ENCODE measurements at places on chromosomes 16 and 17.

- H3K36me3 ChIP-seq, result no peaks in the 10 kb centered on the region
- H3K27ac ChIP-seq, result no peak overlapping the region
- H3K4me3 ChIP-seq, result no peak overlapping the region
Observed at GRCh38 chr16:84183572-84183875, 3.3 kb downstream of the TAF1C start.

- no peak overlapping the region for H3K4me3 ChIP-seq
- DNase-seq, result no peak
- H3K4me1 ChIP-seq, result no peaks in the 10 kb centered on the region
Observed at GRCh38 chr16:84056933-84057332, 14.3 kb upstream of the SLC38A8 start.

GRCh38 chr17:11105141-11105540 is 135.9 kb upstream of the SHISA6 start:
- DNase-seq, result no peak
- H3K36me3 ChIP-seq, result no peaks in the 10 kb centered on the region
- no peaks in the 10 kb centered on the region for H3K4me1 ChIP-seq
- no peak overlapping the region for H3K27ac ChIP-seq
- H3K27me3 ChIP-seq, result peaks cover 3% of the 10 kb centered on the region

DNA sequence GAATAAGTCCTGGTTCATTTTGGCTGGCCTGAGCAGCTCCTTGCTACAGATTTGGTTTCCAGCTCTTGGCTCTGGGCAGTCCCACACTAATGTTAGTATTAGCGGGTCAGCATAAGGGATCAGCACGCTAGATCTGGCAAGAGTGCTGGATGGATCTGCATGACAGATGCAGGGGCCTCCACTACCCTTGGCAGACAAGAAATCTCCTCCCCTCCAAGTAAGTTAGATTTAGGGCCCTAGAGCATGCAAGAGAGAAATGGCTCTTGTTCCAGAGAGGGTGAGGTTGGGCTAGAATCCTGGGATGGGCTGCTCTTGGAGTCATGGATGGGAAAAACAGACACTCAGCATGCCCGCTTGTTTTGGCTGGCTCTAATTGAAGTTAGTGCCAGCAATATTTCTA is 414.3 kb downstream of the RBFOX1 start:
- H3K4me1 ChIP-seq, result no peaks in the 10 kb centered on the region
- H3K4me3 ChIP-seq, result no peak overlapping the region
- H3K36me3 ChIP-seq, result no peaks in the 10 kb centered on the region
- H3K27me3 ChIP-seq, result no peaks in the 10 kb centered on the region
- H3K27ac ChIP-seq, result no peak overlapping the region

- no peaks in the 10 kb centered on the region for H3K36me3 ChIP-seq
- no peak overlapping the region for H3K4me3 ChIP-seq
- H3K27ac ChIP-seq, result no peak overlapping the region
- no peak for DNase-seq
- peaks cover 1% of the 10 kb centered on the region for H3K4me1 ChIP-seq
Observed at GRCh38 chr16:54459509-54460262, 173.1 kb upstream of the IRX3 start.

- no peak overlapping the region for H3K27ac ChIP-seq
- no peaks in the 10 kb centered on the region for H3K4me1 ChIP-seq
- H3K4me3 ChIP-seq, result no peak overlapping the region
- DNase-seq, result no peak
- no peaks in the 10 kb centered on the region for H3K36me3 ChIP-seq
Observed at GRCh38 chr16:76835779-76836300, 355.1 kb upstream of the MON1B start.

- no peaks in the 10 kb centered on the region for H3K4me1 ChIP-seq
- H3K4me3 ChIP-seq, result no peak overlapping the region
- no peak for DNase-seq
- H3K27ac ChIP-seq, result no peak overlapping the region
Observed at GRCh38 chr16:3908951-3909437, 28.5 kb upstream of the CREBBP start.

DNA sequence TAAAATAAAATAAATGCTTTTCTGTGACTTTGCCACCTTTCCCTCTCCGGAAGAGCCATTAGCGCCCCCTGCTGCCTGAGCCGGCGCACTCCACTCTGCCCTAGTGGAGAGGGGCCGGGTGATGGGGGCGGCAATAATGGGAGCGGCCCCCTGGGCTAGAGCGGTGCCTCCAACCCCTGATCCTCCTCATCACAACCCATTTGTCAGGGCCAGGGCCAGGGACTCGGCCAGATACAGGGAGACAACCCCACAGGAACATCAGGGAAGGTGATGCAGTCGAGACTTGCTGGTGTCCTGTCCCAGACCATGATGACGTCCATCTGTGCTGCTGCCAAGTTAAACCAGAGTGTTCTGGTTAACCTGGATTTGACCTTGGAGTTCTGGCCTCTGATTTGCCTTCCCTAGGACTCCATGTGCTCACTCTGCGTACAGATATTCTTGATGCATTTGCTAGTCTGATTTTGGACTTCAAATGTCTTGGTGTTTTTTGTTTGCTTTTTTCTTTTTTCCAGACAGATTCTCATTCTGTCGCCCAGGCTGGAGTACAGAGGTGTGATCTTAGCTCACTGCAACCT is 46.1 kb upstream of the BPTF start:
- no peak overlapping the region for H3K27ac ChIP-seq
- DNase-seq, result no peak
- H3K27me3 ChIP-seq, result no peaks in the 10 kb centered on the region
- no peaks in the 10 kb centered on the region for H3K36me3 ChIP-seq
- no peaks in the 10 kb centered on the region for H3K4me1 ChIP-seq

DNA sequence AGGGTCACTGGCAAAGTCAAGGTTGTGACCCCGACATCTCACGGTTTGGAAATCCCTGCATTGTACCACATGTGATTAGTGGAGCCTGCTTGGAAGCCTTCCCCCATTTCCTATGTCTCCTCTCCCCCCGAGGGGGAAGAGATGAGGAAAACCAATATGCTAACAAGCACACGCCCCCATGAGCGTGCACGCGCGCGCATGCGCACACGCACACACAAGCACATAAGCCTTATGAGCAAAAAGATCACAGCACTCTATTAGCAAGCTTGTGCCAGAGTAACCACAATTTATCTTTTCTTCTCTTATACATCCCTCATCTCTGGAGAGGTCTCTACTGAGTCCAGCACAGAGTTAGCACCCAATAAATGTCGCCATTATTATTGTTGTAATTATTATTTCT is 31.8 kb upstream of the MMP2 start:
- no peak overlapping the region for H3K4me3 ChIP-seq
- H3K4me1 ChIP-seq, result no peaks in the 10 kb centered on the region
- H3K27me3 ChIP-seq, result peaks cover 4% of the 10 kb centered on the region
- no peak for DNase-seq
- no peaks in the 10 kb centered on the region for H3K36me3 ChIP-seq

DNA sequence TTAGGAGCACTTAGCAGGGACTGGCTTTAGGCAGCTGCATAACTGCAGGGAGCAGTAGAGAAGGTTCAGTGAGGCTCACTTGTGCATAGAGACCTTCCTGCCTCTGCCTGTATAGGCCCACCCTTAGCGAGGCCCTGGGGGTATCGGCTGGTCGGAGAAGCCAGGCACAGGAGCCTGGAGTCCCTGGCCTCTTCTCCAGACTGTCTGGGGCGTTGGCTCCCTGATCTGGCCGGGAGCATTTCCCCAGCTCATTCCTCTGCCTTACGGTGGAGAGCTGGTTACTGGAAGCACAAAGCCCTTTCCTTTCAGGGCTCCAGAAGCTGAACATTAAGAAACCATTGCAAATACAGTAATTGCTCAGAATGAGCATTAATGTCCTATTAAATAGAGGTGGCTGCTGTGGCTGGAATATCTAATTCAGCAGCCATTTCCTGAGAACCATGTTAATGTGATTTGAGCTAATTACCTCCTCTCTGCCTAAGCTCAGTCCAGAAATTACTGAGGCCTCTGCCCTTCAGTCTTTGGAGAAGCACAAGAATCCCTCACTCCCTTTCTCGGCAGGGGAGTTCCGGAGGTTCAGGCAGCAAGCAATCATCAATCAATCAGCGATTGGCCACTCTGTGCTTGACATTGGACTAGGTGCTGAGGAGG is 18.8 kb upstream of the TMEM220 start:
- DNase-seq, result no peak
- H3K36me3 ChIP-seq, result no peaks in the 10 kb centered on the region
- H3K4me1 ChIP-seq, result peaks cover 4% of the 10 kb centered on the region
- H3K27ac ChIP-seq, result no peak overlapping the region
- peaks cover 19% of the 10 kb centered on the region for H3K27me3 ChIP-seq

DNA sequence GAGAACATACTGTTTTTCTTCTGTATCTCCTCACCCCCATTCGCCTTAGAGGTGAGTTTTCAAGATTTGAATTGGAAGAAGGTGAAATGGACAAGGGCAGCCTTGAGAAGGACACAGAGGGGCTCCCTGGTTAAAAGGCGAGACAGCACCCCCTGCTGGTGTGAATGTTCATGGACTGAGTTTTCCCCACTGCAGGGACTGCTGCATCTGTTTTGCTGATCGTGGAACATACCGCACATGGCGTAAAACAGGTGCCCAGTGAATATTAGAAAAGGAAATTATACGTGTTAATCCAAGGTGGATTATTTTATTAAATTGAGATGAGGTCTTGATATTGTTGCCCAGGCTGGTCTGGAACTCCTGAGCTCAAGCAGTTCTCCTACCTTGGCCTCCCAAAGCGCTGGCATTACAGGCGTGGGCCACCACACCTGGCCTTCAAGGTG is 54.5 kb downstream of the NDE1 start:
- peak overlapping the region; percentile 39 for H3K27ac ChIP-seq
- H3K4me3 ChIP-seq, result no peak overlapping the region
- H3K27me3 ChIP-seq, result no peaks in the 10 kb centered on the region
- peaks cover 8% of the 10 kb centered on the region for H3K36me3 ChIP-seq
- peak; percentile 82 for DNase-seq
- H3K4me1 ChIP-seq, result peaks cover 5% of the 10 kb centered on the region

DNA sequence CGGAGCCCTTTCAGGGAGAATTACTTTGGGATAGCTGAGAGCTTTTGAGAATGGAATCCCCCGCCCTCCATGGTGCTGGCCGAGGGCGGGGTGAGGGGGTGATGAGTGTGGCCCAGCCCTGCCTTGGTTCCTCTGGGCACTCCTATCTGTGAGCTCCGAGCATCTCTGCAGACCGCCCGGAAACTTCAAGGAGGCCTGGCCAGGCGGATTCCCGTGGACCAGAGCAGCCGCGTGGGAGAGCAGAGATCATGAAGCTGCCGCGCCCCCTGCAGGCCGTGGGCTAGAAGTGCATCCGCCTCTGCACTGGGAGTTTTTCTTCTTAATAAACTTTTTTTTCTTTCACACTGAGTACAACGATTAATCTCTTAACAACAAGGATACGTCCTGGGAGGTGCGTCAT is 392.9 kb upstream of the EEF2KMT start:
- H3K4me1 ChIP-seq, result no peaks in the 10 kb centered on the region
- no peak overlapping the region for H3K4me3 ChIP-seq
- H3K36me3 ChIP-seq, result no peaks in the 10 kb centered on the region
- peaks cover 6% of the 10 kb centered on the region for H3K27me3 ChIP-seq
- no peak overlapping the region for H3K27ac ChIP-seq

- peaks cover 24% of the 10 kb centered on the region for H3K27me3 ChIP-seq
- peak overlapping the region; percentile 35 for H3K4me3 ChIP-seq
- no peak overlapping the region for H3K27ac ChIP-seq
- H3K4me1 ChIP-seq, result peaks cover 14% of the 10 kb centered on the region
Observed at GRCh38 chr17:7094652-7095019, 14.6 kb upstream of the CLEC10A start.

DNA sequence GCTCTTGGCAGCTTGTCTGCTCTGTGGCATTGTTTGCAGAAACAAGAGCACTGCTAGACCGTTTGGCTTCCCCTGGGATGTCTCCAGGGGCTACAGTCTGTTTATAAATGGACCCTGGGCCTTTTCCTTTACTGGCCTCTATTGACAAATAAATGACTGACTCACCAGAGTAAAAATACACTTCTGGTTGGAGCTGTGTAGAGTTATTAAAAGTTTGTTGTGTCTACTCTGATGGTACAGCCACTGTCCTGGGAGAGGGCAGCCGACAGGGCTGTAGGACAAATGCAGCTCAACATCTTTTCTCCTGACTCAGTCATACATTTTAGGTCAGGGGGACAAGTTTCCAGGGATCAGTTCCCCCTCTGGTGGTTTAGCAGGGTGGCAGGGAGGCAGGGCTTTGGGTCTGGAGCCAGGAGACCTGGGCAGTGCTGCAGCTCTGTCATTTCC is 30.0 kb downstream of the FOXL1 start:
- no peak for DNase-seq
- no peak overlapping the region for H3K27ac ChIP-seq
- H3K27me3 ChIP-seq, result peaks cover 21% of the 10 kb centered on the region
- no peaks in the 10 kb centered on the region for H3K36me3 ChIP-seq
- H3K4me1 ChIP-seq, result peaks cover 11% of the 10 kb centered on the region
- H3K4me3 ChIP-seq, result no peak overlapping the region

- H3K36me3 ChIP-seq, result no peaks in the 10 kb centered on the region
- H3K4me3 ChIP-seq, result no peak overlapping the region
- peaks cover 7% of the 10 kb centered on the region for H3K27me3 ChIP-seq
- DNase-seq, result no peak
Observed at GRCh38 chr16:50501251-50501650, 46.9 kb upstream of the NKD1 start.

DNA sequence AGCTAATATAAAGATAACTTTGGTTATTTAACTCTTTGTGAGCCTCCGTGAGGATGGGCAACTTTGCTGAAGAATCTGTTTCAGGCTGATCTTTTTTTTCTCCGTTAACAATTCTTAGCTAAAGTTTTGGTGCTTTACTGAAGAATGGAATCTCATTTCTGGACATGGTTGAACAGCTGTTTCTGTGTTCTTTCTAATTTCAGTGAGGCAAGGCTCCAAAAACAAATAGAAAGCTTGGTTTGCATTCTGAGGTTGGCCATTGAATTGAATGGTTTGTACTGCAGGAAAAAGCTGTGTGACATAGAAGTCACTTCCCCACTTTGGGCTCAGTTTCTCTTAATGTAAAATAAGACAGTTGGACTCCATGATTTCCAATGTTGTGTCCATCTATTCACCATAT is 22.3 kb upstream of the HLF start:
- peaks cover 42% of the 10 kb centered on the region for H3K27me3 ChIP-seq
- peaks cover under 1% of the 10 kb centered on the region for H3K4me1 ChIP-seq
- no peak overlapping the region for H3K4me3 ChIP-seq

- H3K27me3 ChIP-seq, result no peaks in the 10 kb centered on the region
- no peaks in the 10 kb centered on the region for H3K36me3 ChIP-seq
- DNase-seq, result no peak
- no peaks in the 10 kb centered on the region for H3K4me1 ChIP-seq
Observed at GRCh38 chr17:77741109-77741508, 217.4 kb upstream of the TNRC6C start.
